NCI-H2107 (cell line): ENCODE measurements at places on chromosomes 5 and 9.
A peak's percentile ranks its signal among the peaks of the same experiment; 100 is the strongest.

- no peak for DNase-seq
Observed at GRCh38 chr5:17425385-17426070, 72.5 kb upstream of the TAF11L2 start.

DNA sequence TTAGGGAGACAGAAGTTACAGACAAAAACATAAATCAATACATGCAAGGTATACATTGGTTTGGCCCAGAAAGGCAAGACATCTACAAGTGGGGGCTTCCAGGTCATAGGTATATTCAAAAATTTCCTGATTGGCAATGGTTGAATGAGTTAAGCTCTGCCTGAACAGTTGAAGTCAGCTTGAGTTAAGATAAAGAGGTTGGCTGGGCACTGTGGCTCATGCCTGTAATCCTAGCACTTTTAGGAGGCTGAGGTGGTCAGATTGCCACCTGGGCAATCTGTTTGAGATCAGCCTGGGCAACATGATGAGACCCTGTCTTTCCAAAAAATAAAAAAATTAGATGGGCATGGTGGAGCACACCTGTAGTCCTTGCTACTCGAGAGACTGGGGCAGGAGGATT is 16.3 kb downstream of the TMC1 start:
- DNase-seq = no peak

DNA sequence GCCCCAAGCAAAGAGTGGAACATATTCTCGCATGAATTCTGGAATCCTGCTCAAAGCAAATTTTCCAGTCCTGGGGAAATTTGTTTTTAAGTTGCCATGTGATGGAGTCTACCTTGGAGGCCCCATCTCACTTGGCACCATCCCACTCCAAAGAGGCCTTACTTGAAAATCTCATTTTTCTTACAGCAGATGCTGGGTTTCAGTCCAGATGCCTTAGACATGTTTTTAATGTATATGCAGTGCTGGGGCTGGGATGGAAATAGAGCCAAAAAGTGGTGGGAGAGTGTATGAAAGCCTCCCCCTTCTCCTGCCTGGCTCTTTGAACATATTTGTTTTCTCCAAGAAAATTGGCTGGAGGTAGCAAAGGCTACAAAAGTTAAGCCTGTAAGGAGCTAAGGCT is 493.7 kb downstream of the ENC1 start:
- DNase-seq = no peak

DNA sequence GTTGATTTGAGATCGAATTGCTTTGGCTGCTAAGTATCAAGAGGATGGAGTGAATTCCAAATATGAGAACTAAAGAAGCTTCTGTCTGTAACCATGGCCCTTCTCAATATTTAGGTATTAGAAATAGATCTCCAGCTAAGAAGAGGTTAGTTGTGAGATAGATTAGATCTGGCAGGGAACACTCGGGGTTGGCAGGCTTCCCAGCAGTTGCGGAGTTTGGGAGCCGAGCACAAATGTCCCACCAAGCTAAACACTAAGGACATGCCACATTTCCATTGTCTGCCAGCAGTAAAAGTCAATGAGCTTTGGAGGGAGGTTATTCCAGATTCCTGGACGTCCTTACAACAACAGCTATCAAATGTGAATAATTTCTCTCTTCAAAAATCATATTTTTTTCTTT is 85.8 kb downstream of the TAF11L14 start:
- DNase-seq = no peak

DNA sequence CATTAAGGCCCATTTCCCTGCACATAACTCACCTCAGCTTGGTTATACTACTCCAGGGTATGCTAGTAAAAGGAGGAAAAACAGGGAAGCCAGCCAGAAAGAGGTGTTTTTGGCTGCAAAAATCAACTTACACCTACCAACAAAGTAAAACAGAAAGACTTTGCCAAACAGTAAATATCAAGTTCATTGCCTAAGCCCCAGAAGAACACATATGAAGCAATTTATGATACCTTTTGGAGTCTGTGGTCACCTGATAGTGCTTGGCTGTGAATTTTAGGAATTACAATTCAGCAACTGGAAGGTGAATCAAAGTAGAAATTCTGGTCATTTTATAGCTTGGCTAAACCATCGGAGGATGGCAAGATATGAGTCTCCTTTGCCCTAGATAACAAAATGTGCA is 463.7 kb upstream of the CLINT1 start:
- DNase-seq = no peak

DNA sequence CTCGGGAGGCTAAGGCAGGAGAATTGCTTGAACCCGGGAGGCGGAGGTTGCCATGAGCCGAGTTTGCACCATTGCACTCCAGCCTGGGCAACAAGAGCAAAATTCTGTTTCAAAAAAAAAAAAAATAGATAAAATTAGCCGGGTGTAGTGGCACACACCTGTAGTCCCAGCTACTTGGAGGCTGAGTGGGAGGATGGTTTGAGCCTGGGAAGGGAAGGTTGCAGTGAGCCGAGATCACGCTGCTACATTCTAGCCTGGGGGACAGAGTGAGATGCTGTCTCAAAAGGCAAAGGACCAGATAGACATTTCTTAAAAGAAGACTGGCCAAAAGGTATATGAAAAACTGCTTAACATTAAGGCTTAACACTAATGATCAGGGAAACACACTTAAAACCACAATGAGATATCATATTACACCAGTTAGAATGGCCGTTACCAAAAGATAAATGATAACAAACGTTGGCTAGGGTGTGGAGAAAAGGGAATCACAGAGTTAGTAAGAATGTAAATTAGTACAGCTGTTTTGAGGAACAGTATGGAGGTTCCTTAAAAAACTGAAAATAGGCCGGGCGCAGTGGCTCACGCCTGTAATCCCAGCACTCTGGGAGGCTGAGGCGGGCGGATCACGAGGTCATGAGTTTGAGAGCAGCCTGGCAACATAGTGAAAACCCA is 10.1 kb upstream of the MARVELD2 start:
- no peak for DNase-seq

GRCh38 chr5:10499776-10500175 is 58.1 kb downstream of the ROPN1L start:
- DNase-seq = no peak

GRCh38 chr9:37141015-37141414 is 20.6 kb downstream of the ZCCHC7 start:
- DNase-seq = no peak

DNA sequence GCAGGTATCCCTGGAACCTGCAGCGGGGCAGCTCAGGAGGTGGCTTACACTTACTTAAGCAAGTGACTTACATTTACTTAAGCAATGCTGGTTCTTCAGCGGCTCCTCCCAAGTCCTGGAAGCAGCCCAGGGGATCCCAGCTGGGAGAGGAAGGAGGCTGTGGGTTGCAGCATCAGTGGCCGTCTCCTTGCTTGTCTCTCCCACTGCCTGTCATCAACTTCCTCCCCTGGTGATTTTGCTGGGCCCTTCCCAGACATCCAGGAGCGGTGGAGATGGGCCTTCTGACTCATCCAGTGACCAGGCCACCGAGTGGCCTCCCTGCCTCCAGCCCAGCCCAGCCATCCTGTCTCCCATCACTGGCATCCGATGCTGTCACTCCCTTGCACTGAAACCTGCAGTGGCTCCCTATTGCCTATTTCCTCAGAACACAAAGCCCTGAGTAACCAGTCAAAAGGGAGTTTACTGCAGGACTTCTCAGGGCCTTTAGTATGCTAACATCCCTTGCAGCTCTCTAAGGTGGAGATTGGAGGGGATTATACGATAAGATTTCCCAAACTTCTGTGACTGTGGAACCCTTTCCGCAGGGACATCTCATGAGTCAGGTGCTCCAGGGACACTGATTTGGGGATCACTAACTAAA is 155.9 kb upstream of the PHYKPL start:
- no peak for DNase-seq

DNA sequence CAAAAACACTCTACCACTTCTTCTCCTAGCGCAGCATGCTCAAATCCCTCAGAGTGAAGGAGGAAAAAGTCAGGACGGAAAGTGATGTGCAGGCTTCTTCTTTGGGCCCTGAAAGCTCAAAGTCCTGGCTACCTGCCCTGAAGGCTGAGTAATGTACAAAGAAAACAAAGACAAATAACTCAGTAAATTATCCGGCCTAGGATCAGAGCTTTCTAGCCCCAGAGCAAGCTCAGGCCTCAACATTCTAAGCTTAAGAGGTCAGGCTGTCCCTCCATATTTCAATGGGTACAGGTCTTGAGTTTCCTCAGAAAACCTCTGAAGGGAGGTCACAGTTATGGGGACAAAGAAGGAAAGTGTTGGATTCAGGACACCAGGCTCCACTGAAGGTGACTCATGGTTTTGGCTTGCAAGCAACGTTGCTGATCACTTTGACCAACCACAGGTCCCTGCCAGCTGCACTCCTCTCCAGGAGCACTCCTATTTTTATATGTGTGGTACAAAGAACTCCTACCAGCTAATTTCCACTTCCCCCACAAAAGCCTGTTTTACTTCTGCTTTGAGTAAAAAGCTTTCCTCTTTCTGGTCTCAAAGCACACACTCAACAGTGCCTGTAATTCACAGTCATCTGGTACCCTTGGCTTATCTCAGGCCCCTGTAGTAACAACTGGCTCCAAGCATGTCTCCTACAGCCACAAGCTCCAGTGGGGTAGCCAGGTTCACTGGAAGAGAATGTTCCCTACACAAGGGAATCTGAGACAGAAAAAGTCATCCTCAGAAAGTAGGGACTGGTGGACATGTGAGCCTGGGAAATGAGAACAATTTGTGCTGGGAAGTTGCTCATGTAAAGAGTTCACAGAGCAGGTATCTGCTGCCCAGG is 115.7 kb downstream of the UGCG start:
- no peak for DNase-seq

- no peak for DNase-seq
Observed at GRCh38 chr5:58235299-58235698, 224.6 kb downstream of the PLK2 start.

DNA sequence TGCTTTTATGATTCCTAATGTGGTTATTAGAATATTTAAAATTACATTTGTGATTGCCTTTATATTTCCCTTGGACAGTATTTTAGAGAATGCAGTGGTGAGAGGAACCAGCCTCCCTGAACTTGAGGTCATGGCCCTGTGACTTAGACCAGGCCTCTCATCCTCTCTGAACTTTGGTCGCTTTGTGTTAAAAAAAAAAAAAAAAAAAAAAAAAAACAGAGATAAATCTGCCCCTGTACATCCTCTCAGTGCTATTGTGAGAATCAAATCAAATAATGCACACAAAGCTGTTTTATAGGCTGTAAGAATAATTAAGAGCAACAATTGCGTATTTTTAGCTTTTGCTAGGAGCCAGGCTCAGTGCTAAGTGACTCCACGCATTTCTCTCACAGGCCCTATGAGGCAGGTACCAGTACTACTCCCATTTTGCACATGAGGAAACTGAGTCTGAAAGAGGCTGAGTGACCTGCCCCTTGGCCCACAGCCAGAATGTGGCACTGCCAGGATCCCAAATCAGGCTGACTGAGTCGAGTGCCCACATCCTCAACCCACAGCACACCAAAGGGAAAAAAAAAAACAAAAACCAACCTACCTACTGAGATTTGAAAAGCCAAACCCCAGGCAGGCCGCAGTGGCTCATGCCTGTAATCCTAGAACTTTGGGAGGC is 110.3 kb upstream of the LARP1 start:
- no peak for DNase-seq

GRCh38 chr5:53766673-53767072 is 206.2 kb downstream of the NDUFS4 start:
- DNase-seq = no peak

- DNase-seq = no peak
Observed at GRCh38 chr5:157516626-157517325, 56.8 kb downstream of the NIPAL4 start.

GRCh38 chr5:132496631-132497487 is 6.3 kb upstream of the IRF1 start:
- no peak for DNase-seq

GRCh38 chr5:72093824-72094223 is 13.5 kb upstream of the MAP1B start:
- DNase-seq = no peak

- no peak for DNase-seq
Observed at GRCh38 chr5:127647361-127647958, 1.4 kb upstream of the CTXN3 start.

DNA sequence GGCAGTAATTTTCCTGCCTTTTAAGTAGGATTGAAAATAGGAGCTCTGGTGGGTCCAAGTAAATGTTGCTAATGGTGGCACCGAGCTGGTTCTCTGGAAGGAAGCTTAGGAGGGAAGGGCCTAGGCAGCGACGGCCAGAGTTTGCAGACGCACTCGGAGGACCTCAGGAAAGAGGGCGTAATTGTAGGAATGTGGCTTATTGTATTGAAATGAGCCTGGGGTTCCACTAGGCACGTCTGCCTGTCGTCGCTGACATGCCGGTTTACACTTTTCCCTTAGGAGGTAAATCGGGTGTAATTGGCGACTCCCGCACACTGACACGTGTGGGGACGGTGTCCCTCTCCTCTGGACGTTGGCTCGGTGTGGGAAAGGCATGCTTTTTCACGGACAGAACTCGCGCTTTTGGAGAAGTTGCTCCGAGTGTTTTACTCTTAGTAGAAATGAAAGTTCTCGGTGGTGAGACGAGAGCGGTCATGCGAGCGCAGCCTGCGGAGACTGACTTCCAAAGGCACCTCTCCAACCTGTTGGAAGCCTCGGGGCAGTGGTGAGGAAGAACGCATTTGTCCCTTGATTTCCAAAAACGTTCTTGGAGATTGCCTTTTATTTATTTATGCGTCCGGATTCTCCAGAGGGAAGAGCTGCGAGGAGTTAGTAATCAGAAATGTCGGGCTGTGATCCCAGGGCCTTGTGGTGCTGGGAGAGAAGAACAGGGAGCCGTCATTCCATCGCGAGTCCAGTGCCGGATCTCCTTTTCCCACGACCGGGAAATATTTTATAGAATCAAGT is 1.3 kb downstream of the NR4A3 start:
- no peak for DNase-seq

- DNase-seq = peak; percentile 62
Observed at GRCh38 chr9:136840877-136841645, 1.2 kb upstream of the AJM1 start.

GRCh38 chr9:102309379-102309778 is 570.9 kb upstream of the GRIN3A start:
- no peak for DNase-seq

GRCh38 chr9:89999534-90000370 is 394.9 kb downstream of the GADD45G start:
- DNase-seq = no peak

GRCh38 chr5:99544356-99544755 is 615.5 kb upstream of the CHD1 start:
- DNase-seq = no peak

DNA sequence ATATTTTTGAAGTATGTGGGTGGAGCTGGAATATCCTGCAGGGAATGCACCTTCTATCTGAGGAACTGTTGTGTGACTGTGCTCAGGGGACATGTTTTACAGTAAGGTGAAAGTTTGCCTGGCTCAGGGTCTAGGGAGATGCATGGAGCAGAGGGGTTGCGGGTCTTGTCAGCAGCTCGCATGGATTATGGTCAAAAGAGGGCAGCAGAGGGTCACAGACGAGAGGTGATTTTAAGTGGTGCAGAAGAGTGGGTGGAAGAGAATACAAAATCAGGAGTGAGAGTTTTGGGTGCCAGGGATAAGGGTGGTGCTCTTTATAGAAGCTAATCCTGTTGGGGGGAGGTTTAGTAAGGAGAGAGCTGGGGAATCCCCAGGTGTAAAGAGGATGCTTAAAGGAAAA is 53.5 kb upstream of the GRIN3A start:
- DNase-seq = peak; percentile 0
